Naive B cell (primary cell): ENCODE measurements at places on chromosomes 7 and 10.

DNA sequence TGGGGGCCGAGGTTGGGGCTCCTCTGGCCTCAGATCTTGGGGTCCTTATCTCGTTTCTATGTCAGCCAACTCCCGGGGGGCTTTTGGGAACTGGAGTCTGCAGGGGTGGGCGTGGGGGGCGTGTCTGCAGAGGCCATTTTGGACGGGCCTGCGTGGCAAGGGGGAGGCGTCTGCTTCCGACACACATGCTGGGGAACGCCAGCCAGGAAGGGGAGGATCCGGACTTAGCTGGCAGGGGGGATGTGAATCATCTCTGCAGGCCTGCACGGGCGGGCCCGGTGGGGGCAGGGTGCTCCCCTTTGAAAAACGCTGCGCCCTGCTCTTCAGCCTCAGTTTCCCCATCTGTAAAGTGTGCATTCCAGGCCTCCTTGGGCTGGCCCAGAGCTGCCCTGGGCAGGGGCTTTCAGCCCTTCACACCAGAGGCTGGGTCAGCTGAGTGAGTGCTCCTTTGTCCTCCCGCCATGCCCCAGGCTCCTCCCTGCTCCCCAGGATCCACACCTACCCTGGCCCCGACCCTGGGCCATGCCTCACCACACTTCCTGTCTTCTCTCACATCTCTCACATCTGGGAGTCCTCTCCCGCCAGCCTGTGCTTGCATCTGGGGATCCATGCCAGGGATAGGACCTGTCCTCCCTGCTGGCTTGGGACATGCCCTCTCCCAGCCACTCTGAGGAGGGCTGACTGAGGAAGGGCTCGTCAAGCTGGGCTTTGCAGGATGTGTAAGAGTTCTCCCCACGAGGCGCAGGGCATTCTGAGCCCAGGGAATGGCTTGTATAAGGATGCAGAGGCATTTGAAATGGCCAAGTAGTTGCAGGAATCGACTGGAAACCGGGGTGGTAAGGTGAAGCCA lies 172.6 kb upstream of the TNRC18 start:
- DNase-seq: no peak

GRCh38 chr7:112416127-112416526 lies 34.1 kb upstream of the IFRD1 start:
- DNase-seq: no peak

DNA sequence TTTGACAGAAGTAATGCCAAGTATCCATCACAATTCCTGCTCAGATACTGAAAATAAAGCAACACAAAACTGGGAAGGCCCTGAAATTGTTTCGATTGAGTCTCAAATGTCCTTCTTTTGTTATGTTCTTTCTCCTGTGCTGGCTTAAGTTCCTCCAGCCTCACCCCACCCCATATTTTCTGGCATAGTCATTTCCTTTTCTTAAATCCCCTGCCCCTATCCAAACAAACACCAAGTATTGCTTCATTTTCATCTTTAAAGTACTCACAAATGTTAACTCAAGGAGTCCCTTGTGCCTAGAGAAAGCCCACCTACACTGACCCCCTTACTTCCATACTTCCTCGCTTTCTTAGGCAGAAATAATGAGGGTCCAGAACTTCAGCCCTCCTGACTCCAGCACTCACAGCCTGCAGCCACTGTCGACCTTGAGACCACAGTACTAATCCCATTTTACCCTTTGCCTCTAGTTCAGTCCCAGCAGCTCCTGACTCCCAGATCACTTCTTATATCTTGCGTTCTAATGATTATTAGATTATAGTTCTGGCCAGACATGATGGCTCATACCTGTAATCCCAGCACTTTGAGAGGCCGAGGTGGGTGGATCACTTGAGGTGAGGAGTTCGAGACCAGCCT lies 73.2 kb upstream of the ST8SIA6 start:
- DNase-seq: no peak

DNA sequence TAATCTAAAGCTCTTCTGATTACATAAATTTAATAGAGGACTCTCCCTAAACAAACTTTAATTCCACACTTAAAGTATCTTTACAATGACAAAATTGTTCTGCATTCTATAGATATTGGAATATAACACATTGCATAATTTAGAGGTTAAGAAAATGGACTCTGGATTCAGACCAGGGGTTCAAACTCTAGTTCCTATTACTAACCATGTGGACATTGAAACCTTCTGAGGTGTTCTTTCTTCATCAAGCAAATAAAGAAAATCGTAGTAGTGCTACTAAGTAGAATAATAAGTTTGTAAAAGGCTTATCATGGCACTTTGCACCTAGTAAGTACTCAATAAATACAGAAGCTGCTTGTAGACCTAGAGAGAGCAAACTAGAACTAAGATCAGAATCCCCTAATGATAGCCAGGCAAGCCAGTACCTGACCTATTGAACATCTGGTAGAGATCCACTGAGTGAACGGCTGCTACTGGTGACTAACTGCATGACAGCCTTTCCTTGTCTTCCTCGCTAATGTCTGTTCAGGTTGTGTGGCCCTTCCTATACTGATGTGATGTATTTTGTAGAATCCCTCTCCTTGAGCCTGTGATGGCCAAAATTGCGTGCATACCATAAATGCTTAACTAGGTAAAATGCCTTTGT lies 430.3 kb downstream of the KCNMA1 start:
- no peak for DNase-seq

- no peak for DNase-seq
Measured at GRCh38 chr7:52705768-52706167, 329.7 kb upstream of the POM121L12 start.

- DNase-seq: no peak
Measured at GRCh38 chr10:17255512-17255911, 27.5 kb downstream of the VIM start.

GRCh38 chr10:63866747-63867140 lies 345.5 kb downstream of the REEP3 start:
- DNase-seq: no peak
